ENCODE measurements at places on chromosomes 7 and 10.

- no peak for DNase-seq
Measured at GRCh38 chr10:79883986-79884385, 57.4 kb downstream of the NUTM2E start.

- no peak for DNase-seq
Measured at GRCh38 chr10:127151541-127151940, 44.9 kb downstream of the INSYN2A start.

- peak; percentile 63 for DNase-seq
Measured at GRCh38 chr7:84701524-84702306, 485.1 kb downstream of the SEMA3D start.

- peak; percentile 9 for DNase-seq
Measured at GRCh38 chr7:19665399-19666008, 43.3 kb downstream of the POLR1F start.

GRCh38 chr10:95861386-95861785 is 46.4 kb upstream of the CC2D2B start:
- no peak for DNase-seq

DNA sequence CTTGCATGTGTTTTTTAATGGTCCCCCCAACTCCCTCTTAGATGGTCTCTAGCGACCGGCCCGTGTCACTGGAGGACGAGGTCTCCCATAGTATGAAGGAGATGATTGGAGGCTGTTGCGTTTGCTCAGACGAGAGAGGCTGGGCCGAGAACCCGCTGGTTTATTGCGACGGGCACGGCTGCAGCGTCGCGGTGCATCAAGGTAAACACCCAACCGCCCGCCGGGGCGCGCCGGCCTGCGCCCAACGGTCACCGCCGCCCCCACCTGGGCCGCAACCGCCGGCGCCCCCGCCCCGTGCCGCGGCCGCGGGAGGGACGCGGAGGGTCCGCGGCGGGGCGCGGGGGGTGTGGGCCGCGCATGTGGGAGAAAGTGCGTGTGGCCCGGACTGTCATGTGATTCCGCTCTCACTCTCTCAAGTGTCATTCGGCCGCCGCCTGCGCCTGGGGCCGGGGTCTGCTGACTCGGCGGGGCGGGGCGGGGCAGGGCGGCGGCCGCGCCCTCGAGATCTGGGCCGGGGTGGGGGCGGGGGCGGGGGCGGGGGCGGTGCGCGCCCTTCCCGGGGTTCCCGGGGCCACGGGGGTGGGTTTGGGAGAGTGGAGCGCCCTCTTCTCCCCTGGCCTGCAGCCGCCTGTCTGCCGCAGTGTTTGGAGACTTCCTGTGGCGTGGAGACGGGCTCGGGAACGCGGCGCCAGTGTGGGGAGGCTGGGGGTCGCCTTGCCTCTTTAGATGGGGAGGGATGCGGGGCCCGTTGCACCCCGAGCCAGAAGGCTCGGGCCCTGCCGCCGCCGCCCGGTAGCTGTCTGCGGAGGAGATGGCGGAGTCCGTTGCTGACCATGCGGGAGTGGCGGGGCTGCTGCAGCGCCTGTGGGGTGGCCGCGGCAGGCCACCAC is 817 bp downstream of the MLLT10 start:
- no peak for DNase-seq

DNA sequence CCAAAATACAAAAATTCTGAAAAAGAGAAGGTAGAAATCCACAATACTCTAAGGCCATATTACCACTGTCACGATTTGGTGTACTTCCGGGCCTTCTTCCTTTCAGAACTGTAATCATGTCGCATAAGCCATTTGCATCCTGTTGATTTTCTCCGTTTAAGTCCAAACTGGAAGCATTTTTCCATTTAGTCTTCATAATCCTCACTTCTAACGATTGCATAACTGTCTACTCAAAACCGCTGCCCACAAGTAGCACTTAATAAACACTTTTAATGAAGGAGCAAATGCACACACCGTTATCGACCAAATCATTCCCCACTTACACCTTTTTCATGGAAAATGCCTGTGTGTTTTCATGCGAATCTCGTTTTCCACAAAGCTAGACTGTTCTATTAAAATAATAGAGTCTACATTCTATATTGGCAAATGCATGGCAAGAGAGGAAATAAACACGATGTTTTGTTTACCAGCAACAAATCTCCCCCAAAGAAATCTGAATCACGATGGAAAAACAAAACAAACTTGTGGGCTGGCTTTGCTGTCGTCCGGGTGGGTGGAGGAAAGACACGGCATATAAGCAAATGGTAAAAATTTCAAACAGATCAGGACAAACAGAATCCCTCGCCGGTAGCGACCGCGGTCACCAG is 1.0 kb downstream of the ATE1 start:
- no peak for DNase-seq

DNA sequence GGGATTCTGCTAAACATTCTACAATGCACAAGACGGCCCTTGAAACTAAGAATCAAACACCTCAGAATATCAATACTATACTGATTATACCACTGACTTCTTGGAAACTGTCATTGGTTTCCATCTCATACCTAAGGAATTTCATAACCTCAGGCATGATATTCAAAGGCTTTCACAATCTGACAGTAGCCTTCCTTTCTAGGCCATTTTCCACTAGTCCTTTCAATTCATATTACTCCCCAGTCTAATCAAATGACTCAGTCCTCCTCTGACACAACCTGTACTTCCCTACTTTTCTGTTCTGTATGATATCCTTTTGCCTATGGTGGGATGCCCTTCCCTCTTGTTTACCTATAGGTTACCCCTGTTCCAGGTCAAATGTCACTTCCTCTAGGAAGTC is 48.3 kb downstream of the CSTF2T start:
- no peak for DNase-seq

DNA sequence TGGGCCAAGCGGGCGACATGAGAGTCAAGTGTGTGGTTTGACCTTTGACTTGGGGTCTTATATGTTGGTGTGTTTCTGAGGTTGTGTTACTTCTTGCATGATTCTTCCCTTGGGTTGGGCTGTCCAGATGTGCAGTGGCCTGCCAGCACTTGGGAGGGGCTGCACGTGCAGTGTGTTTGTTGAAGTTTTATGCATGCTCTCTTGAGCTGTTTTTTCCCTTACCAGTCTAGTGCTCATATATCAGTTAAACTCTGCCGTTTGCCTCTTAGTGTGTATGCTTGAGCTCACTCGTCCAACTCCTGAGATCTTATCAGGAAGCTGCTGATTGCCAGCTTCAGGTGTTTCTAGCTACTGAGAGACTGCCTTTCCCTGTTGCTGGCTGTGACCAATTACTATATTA is 23.1 kb downstream of the SP4 start:
- DNase-seq, result no peak

DNA sequence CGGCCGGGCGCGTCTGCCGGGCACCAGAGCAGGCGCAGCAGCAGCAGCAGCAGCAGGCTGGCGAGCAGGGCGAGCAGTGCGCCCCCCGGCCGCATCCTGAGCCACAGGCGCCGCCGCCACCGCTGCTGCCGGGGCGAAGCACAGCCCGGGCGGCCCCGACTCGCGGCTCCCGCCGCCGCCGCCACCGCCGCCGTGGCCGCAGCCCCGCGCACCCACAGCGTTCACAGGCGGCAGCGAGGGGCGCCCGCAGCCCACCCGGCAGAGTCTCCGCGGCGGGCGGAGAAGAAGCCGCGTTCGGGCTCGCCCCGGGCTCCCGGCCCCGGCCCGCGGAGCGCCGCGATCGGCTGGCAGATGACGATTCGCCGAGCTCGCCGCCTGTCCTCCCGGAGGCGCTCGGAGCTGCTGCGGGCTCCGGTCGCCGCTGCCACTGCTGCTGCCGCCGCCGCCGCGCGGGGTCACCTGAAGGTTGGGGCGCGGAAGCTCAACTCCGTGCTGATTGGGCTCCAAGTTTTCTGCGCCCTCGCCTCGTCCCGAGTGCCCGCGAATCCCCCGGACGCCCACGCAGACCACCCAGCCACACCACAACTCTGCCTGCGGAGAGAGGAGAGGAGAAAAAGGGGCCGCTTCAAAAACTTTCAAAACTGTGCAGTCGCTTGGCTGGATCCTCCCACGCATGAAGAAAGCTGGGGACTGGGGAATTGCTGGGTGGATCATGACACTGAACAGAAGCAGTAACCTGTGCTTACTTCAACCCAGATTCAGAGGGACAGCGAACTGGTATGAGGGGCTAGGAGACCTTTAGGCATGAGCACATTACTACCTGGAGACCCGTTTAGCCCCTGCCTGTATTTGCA is at the start of gene ST8SIA6:
TSS of gene ST8SIA6 (minus strand) at position 435 of the 854 bp plus-strand sequence. CDS start at position 95, 340 bp downstream.
- peak; percentile 11 for DNase-seq

DNA sequence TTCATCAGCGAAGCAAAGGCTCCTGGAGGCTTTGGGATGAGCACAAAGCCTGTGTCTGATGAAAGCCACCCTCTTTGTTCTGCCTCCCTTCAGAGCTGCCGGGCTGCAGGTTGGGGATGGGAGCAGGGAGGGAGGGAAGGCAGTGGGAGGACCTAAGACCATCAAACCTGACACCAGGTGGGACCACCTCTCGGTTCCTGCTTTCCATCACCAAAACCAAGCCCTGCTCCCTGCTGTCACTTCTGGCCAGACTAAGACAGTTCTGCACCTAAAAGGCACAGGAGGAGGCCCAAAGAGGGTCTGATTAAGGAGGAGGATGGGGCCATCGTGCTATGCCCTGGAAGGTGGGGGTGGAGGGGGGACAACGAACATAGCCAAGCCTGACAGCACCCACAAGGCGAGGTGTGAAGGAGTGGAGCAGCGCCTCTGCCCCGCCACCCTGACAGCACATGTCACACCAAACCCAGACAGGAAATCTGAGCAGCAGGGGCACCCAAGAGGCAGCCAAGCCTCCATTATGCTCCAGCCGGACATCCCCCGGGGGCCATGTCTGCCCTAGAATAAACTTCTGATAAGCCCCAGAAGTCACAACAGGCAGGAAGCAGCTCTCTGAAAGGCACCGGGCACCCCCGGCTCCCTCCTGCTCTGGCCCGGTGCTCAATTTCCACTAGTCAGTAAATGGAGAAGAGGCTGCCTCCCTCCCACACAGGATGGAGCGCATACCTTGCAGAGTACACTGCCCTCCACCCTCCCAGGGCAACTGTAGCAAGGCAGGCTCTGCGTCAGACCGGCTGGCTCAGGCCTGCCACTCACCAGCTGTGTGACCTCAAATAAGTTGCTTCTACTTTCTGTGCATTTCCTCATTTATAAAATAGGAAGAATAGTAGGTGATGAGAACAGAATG is 48.9 kb downstream of the DLG5 start:
- no peak for DNase-seq

DNA sequence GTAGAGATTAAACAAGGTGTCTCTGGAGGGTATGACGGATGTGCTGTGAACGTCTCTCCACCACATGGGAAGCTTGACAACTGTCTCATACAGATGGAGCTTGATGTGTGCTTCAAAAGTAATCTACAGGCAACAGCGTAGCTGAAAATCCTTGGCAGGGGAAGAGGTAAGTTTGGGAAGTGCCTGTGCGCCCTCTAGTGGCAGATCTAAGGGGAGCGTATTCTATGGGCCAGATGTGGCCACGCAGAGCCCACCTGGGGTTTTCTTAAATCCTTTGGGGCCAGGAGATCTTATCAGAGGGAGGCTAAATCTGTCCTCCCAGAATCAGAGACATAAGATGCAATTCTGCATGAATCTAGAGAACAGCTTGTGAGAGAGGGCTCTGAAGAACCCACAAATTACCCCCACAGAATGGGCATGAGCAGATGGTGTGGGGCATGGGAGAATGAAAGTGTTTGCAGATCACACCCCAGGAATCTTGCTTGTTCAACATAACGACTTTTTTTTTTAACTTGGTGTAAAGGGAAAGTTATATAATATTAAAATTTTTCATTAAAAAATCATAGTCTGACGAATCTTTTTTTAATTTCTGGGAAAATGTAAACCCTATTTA is 91.2 kb upstream of the MPP7 start:
- peak; percentile 6 for DNase-seq

- DNase-seq, result no peak
Measured at GRCh38 chr7:12802070-12802469, 114.6 kb downstream of the ARL4A start.

DNA sequence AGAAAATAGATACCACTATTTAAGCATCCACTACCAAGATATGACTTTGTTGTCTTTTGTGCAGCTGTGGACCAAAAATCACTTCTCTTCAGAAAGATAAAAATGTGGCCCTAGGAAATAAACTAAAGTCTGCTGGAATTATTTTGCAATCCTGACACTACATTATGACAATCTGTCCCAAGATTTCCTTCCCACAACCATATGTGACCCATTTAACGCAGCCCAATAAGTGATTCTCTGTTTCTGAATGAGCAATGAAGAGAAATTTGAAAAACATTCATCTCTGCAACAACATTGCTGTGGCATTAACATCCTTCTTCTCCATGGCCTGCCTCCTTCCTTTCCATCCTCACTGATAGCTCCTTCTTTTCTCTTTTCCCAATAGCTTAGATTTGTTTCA is 212.0 kb downstream of the TSPAN12 start:
- no peak for DNase-seq

- DNase-seq, result no peak
Measured at GRCh38 chr10:119029613-119030420, at the start of gene NANOS1. NANOS1 (plus strand) TSS chr10:119029714; CDS start chr10:119029802, 88 bp downstream.

- no peak for DNase-seq
Measured at GRCh38 chr10:24579906-24580305, 143.8 kb downstream of the ARHGAP21 start.

GRCh38 chr10:88810196-88810961 is 7.8 kb downstream of the LIPM start:
- peak; percentile 71 for DNase-seq

DNA sequence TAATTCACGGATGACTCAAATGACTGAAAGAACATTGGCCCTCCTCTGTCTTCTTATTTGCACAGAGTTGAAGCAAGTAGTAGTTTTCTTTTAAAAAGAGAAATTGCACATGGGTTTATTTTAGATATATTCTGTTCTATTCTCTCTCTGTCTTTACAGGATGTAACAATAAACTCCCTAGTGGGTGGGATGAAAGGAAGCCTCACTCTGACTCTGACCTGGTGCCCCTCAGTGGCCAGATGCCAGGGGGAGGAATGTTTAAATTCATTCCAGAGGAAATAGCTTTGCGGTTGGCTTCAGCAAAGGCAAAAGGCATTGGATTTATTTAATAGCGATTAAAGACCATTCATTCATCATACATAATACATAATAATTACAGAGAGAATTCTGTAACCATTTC is 156.4 kb upstream of the MTPN start:
- no peak for DNase-seq

DNA sequence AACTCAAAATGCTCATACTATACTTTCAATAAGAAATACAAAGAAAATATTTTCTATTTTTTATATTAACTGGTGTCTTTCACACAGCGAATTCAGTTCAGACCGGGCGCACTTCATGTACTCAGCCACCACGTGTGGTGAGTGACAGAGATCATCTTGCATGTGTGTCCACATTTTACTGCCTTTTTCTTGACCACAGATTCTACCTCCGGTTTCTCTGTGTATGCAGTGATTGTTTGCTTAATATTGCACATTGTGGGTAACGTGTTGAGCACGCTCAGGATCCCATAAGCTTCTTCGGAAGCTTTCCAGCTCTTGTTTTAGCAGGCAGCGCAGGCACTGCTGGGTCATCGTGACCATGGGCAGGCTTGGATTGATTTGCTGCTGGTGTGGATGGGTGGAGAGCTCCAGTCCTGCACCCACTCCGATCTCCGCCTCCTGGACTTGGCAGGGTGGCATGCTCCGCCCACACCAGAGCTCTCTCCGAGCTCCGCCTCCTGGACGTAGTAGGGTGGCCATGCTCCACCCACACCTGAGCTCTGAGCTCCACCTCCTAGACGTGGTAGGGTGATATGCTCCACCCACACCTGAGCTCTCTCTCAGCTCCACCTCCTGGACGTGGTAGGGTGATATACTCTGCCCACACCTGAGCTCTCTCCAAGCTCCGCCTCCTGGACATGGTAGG is 253.3 kb downstream of the DIP2C start:
- no peak for DNase-seq

- no peak for DNase-seq
Measured at GRCh38 chr7:100413346-100413745, 15.2 kb downstream of the ZCWPW1 start.

GRCh38 chr10:24333736-24334135 is 124.8 kb downstream of the KIAA1217 start:
- DNase-seq, result no peak

All from amniotic stem cell (primary cell).